ENCODE measurements at places on chromosomes 11 and 22.
A peak's percentile ranks its signal among the peaks of the same experiment; 100 is the strongest.

DNA sequence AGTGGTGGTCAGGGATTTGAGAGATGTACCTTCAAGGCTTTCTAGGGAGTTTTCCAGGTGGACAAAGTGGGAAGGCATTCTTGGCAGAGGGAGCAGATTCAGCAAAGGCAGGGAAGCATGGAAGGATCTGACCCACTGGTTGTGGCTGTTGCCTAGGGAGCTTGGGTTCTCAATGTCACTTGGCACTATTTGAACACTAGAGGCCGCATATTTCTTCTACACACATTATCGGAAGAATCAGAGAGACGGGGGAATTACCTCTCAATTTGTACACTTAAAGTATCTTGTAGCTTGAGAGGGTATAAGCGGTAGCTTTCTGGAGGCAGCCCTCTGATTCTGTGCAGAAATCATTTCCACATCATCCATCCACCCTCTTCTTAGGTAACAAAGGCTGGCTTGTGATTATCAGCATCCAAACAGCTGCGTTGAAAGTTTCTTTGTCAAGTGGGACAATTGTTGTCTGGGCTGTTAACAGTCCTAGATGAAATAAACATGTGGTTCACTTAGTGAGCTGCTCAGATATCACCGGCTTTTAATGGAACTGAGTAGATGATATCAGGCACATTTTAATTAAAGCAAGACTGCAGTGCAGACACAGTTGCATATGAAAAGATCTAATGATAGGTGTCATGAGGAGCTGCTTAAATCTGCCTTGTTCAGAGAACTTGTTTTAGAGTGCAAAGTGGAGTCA is 2.6 kb downstream of the NELL1 start:
- no peaks in the 10 kb centered on the region for H3K36me3 ChIP-seq
- no peak for DNase-seq
- peaks cover 19% of the 10 kb centered on the region for H3K4me1 ChIP-seq
- H3K27ac ChIP-seq: no peak overlapping the region

GRCh38 chr11:132744771-132745170 is 787.5 kb downstream of the OPCML start:
- no peak overlapping the region for H3K4me3 ChIP-seq
- H3K27me3 ChIP-seq: no peaks in the 10 kb centered on the region
- no peak overlapping the region for H3K27ac ChIP-seq

DNA sequence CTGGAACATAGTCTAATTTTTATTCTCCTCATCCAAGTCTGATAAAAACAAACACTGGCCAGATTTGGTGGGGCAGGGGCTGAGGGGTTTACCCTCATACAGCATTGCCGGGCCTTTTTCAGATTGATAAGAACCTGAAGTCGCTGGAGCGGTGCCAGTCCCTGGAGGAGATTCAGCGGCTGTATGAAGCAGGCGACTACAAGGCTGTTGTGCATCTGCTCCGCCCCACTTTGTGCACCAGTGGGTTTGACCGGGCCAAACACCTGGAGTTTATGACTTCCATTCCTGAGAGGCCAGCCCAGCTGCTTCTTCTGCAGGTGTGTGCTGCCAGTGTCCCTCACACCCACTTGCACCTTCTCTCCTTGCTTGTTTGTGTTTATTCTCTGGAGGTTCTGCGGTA is 55.8 kb downstream of the CABIN1 start:
- H3K4me1 ChIP-seq: peaks cover 18% of the 10 kb centered on the region
- H3K27ac ChIP-seq: no peak overlapping the region
- DNase-seq: peak; percentile 55
- H3K4me3 ChIP-seq: no peak overlapping the region
- no peaks in the 10 kb centered on the region for H3K36me3 ChIP-seq

DNA sequence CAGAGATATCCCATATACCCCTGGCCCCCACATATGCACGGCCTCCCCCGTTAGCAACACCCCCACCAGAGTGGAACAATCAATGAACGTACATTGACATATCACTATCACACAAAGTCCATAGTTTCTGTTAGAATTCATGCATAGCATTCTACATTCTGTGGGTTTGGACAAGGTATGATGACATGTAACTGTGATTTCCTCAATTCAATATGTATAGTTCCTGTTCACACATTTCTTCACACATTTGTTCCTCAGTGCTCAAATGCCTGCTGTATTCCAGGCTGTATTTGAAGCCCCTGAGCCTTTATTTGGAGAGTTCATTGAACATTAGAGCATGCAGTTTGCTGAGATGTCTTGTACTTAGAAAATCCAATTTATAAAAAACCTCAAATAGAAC is 69.9 kb downstream of the PTPRJ start:
- no peaks in the 10 kb centered on the region for H3K27me3 ChIP-seq
- peaks cover 26% of the 10 kb centered on the region for H3K4me1 ChIP-seq
- no peaks in the 10 kb centered on the region for H3K36me3 ChIP-seq
- H3K4me3 ChIP-seq: no peak overlapping the region
- peak overlapping the region; percentile 65 for H3K27ac ChIP-seq
- DNase-seq: no peak

GRCh38 chr11:82229341-82229740 is 504.3 kb downstream of the FAM181B start:
- H3K36me3 ChIP-seq: no peaks in the 10 kb centered on the region
- H3K27me3 ChIP-seq: no peaks in the 10 kb centered on the region
- no peak overlapping the region for H3K27ac ChIP-seq
- H3K4me1 ChIP-seq: no peaks in the 10 kb centered on the region
- no peak overlapping the region for H3K4me3 ChIP-seq

- no peaks in the 10 kb centered on the region for H3K4me1 ChIP-seq
- no peak overlapping the region for H3K4me3 ChIP-seq
- no peak for DNase-seq
- no peaks in the 10 kb centered on the region for H3K36me3 ChIP-seq
- H3K27me3 ChIP-seq: no peaks in the 10 kb centered on the region
Measured at GRCh38 chr11:27910186-27910931, 197.6 kb downstream of the KIF18A start.

DNA sequence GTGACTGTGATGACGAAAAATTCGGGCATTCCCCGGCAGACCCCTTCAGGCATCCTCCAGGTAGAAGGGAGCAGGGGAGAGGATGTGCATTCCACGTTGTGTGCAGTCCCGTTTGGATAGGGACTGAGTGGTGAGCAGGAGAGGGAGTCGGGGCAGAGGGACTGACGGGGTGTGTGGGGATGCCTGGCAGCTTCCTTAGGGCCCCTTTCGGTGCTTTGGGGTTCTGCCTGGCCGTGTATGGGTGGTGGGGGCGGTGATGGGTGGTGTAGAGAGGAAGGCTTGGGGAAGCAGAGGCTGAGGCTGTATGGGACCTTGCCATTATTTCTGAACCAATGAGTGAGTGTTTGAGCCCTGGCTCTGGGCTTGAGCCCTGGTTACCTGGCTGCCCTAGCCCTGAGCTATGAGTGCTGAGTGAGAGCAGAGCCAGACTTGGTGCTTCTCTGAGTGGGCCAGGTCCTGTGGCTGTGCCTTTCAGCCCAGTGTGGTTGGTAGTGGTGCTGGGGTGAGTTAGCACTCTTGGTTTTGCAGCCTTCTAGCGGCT is 914 bp downstream of the INPPL1 start:
- H3K4me1 ChIP-seq: peaks cover 21% of the 10 kb centered on the region
- H3K27ac ChIP-seq: peak overlapping the region; percentile 96
- H3K4me3 ChIP-seq: peak overlapping the region; percentile 60
- DNase-seq: no peak
- H3K27me3 ChIP-seq: no peaks in the 10 kb centered on the region

DNA sequence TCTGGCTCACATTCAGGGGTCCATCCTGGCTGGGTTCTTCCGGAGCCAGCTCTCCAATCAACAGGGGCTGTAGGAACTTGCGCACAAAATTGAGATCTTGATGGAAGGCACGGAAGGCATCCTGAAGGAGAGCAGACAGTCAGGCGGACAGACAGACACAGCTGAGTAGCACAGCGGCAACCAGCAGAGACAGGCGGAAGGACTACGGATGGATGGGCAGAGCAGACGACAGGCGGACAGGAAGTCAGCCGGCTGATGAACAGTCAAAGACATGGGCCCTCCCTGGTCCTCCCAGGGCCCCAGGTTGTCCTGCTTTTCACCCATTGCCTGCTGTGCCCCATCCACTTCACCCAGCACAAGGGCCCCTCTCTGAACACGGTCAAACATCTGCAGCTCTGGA is 11.3 kb downstream of the FADS3 start:
- no peak overlapping the region for H3K4me3 ChIP-seq
- DNase-seq: no peak
- H3K27ac ChIP-seq: no peak overlapping the region
- H3K27me3 ChIP-seq: no peaks in the 10 kb centered on the region
- no peaks in the 10 kb centered on the region for H3K4me1 ChIP-seq

- no peak for DNase-seq
- H3K36me3 ChIP-seq: no peaks in the 10 kb centered on the region
- no peaks in the 10 kb centered on the region for H3K27me3 ChIP-seq
- peaks cover 13% of the 10 kb centered on the region for H3K4me1 ChIP-seq
- H3K4me3 ChIP-seq: no peak overlapping the region
- H3K27ac ChIP-seq: no peak overlapping the region
Measured at GRCh38 chr11:78140392-78141077, 1.1 kb upstream of the ALG8 start.

GRCh38 chr11:62665599-62666258 is 617 bp downstream of the CSKMT start:
- peak; percentile 56 for DNase-seq
- no peaks in the 10 kb centered on the region for H3K27me3 ChIP-seq
- H3K4me3 ChIP-seq: peak overlapping the region; percentile 82
- H3K4me1 ChIP-seq: peaks cover 53% of the 10 kb centered on the region
- peak overlapping the region; percentile 87 for H3K27ac ChIP-seq

DNA sequence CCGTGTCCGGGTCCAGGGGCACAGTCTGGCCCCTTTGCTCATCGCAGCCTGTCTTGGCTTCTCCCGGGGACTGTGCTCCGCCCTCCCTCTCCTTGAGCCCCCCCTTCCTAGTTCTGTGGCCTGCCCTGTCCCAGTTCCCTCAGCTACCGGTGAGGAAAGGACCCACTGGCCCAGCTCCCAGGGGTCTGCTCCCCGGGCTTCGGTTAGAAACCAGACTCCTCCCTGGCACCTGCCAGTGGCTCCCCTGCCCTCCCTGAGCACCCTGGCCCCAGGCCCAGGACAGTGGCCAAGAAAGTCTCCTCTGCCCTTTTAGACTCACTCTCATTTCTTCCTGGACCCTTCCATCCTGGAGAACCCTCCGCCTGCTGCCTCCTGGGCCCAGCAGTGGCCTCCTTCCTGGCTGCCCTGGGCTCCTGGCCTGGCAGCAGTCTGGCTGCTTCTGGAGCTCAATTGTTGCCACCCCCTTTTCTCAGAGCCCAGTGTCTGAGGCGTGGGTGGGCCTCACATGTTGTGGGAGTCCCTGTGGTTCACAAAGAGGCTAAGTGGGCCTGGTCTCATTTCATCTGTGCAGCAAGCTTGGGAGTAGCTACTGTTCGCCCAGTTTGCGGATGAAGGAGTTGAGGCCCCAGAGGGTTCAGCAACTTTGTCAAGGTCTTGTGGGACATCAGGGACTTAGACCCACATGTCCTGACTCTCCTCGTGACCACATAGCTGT is 12.6 kb downstream of the PRDM11 start:
- DNase-seq: no peak
- no peaks in the 10 kb centered on the region for H3K36me3 ChIP-seq
- no peak overlapping the region for H3K27ac ChIP-seq
- H3K27me3 ChIP-seq: no peaks in the 10 kb centered on the region

DNA sequence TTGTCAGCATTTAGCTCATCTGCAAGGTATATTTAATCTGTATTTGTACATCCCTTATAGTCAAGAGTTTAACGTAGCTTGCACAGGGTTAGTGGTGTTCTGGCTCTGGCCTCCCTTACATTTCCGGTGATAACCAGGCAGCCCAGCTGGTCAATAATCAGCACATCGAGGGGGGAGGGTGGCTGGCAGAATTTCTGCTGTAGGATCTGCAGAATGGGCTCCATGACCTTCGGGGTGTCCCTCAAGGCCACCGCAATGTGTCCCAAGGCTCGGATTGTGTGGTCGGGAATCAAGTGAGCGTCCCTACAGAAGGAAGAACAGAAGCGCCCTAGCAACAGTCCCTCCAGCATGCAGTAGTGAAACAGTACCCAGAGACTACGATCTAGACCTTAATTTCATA is 25.1 kb downstream of the SERPIND1 start:
- no peak overlapping the region for H3K4me3 ChIP-seq
- peaks cover 38% of the 10 kb centered on the region for H3K36me3 ChIP-seq
- peaks cover under 1% of the 10 kb centered on the region for H3K4me1 ChIP-seq

DNA sequence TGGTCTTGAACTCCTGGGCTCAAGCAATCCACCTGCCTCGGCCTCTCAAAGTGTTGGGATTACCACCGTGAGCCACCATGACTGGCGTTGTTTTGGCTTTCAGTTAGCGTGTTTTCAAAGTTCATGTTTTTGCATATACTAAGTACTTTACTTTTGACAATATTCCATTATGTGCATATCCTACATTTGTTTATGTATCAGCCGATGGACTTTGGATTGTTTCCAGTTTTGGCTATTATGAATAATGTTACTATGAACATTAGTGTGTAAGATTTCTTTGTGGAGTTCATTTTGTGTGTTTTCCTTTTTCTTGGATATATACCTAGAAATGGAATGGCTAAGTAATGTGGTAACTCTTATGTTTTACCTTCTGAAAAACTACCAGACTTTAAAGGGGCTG is 9.9 kb downstream of the CSTF3 start:
- H3K4me3 ChIP-seq: no peak overlapping the region
- no peaks in the 10 kb centered on the region for H3K27me3 ChIP-seq
- no peak for DNase-seq
- H3K4me1 ChIP-seq: peaks cover 5% of the 10 kb centered on the region
- no peak overlapping the region for H3K27ac ChIP-seq

- no peak for DNase-seq
- H3K4me3 ChIP-seq: no peak overlapping the region
- no peaks in the 10 kb centered on the region for H3K27me3 ChIP-seq
- H3K4me1 ChIP-seq: no peaks in the 10 kb centered on the region
- H3K27ac ChIP-seq: no peak overlapping the region
Measured at GRCh38 chr22:27748349-27748748, 53.2 kb downstream of the MN1 start.

DNA sequence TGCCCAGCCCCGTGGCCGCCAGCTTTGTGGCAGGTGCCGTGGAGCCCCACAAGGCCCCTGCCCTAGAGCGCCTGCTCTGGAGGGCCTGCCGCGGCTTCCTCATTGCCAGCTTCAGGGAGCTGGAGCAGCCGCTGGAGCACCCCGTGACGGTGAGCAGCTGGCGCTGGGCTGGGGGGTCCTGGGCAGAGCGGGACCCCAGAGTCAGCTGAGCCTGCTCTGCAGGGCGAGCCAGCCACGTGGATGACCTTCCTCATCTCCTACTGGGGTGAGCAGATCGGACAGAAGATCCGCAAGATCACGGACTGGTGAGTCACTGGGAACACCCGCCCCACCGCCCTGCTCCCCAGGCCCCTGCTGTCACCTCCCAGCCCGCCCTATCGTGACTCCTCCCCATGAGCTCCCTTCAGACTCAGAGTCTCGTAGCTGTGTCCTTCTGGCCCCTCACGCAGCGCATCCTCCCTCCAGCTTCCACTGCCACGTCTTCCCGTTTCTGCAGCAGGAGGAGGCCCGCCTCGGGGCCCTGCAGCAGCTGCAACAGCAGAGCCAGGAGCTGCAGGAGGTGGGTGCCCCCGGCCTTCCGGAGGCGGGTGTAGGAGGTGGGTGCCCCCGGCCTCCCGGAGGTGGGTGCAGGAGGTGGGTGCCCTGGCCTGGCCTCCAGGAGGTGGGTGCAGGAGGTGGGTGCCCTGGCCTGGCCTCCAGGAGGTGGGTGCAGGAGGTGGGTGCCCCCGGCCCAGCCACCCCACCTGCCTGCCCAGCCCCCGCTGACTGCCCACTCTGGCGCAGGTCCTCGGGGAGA is 4.7 kb downstream of the TCIRG1 start:
- peak; percentile 82 for DNase-seq
- H3K27ac ChIP-seq: peak overlapping the region; percentile 96
- H3K27me3 ChIP-seq: no peaks in the 10 kb centered on the region
- H3K36me3 ChIP-seq: peaks cover 11% of the 10 kb centered on the region
- peaks cover 75% of the 10 kb centered on the region for H3K4me1 ChIP-seq

- no peak for DNase-seq
- no peak overlapping the region for H3K27ac ChIP-seq
- H3K4me3 ChIP-seq: no peak overlapping the region
- no peaks in the 10 kb centered on the region for H3K36me3 ChIP-seq
- H3K27me3 ChIP-seq: no peaks in the 10 kb centered on the region
Measured at GRCh38 chr11:105132716-105133511, 6.7 kb downstream of the CARD18 start.

Data from body of pancreas (tissue), 4 donors.